ENCODE measurements at places on chromosomes 6 and 20. TPM values are rescaled to one million over a fixed set of nuclear protein-coding genes. Genes with fewer than 3 reads are reported as not detected.

The CFB gene
- polyA plus RNA-seq, result 154 TPM

The SLC13A3 gene
- polyA plus RNA-seq, result 241 TPM

The SIRPD gene
- polyA plus RNA-seq, result not detected

The TGM6 gene
- not detected for polyA plus RNA-seq

The ZC3H12D gene
- 0.82 TPM for polyA plus RNA-seq

The VPS52 gene
- polyA plus RNA-seq, result 35.8 TPM

The SLC22A2 gene
- 73.7 TPM for polyA plus RNA-seq

The TAAR6 gene
- polyA plus RNA-seq, result not detected

The BRD2 gene
- 73.9 TPM for polyA plus RNA-seq

The KHDC1 gene
- 1.7 TPM for polyA plus RNA-seq

The ATP5F1E gene
- polyA plus RNA-seq, result 251 TPM

The CLDN20 gene
- polyA plus RNA-seq, result 0.77 TPM

- peak; percentile 97 for DNase-seq
These were observed 7.1 kb downstream of the HSPA1B start for GRCh38 chr6:31834367-31835250.

- no peak for DNase-seq
These were observed 5.7 kb downstream of the NAPB start for GRCh38 chr20:23415555-23415954.

- no peak for DNase-seq
These were observed 41.6 kb downstream of the KLHL32 start for GRCh38 chr6:96966100-96966499.

- DNase-seq, result no peak
These were observed 28.6 kb upstream of the SAMD5 start for GRCh38 chr6:147479857-147480256.

GRCh38 chr6:33577718-33578117 lies 2.4 kb downstream of the BAK1 start:
- no peak for DNase-seq

DNA sequence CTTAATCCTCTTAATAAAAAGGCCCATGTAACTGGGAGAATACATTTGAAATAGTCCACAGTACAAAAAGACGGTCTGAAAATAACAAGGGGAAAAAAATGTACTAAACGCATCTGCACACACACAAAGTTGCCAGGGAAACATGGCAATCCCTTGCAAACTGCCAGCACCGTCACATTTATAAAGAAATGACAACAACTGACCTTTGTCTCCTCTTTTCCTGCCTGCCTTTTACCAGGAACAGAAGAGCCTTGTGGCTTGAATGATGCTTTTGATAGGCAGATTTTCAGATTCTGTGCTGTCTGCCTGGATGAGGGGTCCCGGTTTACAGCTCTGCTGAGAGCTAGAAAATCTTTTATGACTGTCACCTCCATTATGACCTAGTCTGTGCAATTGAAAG lies 308.6 kb upstream of the ZFP64 start:
- no peak for DNase-seq

DNA sequence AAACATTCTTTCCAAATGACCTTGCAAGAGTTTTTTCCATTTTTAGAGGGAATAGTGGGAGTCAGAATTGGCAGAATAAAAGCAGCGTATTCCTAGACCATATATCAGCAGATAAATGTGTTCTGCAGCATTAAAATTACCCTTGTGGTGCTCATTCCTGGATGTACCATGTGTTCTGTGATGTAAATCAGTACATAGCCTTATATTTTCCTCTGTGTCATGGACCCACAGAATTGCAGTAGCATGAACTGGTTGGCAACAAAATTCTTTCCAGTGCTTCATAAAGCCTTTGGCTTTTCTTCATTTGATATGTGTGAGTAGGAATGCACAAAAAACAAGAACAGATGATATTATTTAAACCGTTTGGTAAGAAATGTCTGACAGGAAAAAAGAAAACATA lies 32.5 kb downstream of the ANKEF1 start:
- no peak for DNase-seq

GRCh38 chr20:38724626-38725147 lies 401 bp downstream of the SLC32A1 start:
- DNase-seq, result peak; percentile 68

- no peak for DNase-seq
These were observed 75.0 kb downstream of the IBTK start for GRCh38 chr6:82172594-82172993.

DNA sequence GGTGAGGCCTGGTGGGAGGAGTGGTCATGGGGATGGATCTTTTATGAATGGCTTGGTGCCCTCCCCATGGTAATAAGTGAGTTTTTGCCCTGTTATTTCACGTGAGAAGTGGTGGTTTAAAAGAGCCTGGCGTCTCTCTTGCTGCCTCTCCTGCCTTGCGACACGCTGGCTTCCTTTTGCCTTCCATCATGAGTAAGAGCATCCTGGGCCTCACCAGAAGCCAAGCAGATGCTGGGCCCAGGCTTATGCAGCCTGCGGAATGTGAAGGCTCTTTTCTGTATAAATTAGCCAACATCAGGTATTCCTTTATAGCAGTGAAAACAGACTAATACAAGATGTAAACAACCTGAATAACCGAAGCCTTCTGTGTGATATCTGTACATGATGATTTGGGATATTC lies 27.6 kb downstream of the VTA1 start:
- DNase-seq, result no peak

- no peak for DNase-seq
These were observed 481.5 kb downstream of the CD109 start for GRCh38 chr6:74177506-74177905.

DNA sequence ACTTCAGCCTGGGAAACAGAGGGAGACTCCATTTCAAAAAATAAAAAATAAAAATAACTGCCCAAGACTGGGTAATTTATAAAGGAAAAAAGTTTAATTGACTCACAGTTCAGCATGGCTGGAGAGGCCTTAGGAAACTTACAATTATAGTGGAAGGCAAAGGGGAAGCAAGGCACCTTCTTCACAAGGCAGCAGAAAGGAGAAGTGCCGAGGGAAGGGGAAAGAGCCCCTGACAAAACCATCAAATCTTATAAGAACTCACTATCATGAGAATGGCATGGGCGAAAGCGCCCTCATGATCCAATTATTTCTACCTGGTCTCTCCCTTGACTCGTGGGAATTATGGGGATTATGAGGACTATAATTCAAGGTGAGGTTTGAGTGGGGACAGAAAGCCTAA lies 95.5 kb upstream of the LGSN start:
- DNase-seq, result no peak

DNA sequence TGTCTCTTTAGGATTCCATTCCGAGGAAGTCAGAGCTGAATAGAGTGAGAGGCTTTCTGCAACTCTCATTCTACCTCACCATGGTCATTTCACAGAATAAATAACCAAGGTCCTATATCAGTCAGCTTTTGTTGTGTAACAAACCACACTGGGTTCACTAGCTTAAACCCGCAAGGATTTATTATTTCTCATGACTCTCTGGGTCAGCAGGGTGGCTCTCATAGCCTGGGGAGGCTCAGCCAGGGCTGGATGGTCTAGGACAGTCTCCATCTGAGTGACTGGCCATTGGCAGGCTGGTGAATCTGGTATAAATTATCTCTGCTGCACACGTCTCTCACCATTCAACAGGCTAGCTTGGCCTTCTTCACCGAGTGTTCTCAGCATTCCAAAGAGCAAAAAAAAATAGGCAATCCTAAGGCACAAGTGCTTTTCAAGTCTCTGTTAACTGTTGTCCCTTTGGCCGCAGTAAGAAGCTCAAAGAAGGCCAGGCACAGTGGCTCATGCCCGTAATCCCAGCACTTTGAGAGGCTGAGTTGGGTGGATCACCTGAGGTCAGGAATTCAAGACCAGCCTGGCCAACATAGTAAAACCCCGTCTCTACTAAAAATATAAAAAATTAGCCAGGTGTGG lies 39.7 kb downstream of the ISM1 start:
- no peak for DNase-seq

- peak; percentile 89 for DNase-seq
These were observed 105.5 kb upstream of the MYL9 start for GRCh38 chr20:36435592-36436541.

DNA sequence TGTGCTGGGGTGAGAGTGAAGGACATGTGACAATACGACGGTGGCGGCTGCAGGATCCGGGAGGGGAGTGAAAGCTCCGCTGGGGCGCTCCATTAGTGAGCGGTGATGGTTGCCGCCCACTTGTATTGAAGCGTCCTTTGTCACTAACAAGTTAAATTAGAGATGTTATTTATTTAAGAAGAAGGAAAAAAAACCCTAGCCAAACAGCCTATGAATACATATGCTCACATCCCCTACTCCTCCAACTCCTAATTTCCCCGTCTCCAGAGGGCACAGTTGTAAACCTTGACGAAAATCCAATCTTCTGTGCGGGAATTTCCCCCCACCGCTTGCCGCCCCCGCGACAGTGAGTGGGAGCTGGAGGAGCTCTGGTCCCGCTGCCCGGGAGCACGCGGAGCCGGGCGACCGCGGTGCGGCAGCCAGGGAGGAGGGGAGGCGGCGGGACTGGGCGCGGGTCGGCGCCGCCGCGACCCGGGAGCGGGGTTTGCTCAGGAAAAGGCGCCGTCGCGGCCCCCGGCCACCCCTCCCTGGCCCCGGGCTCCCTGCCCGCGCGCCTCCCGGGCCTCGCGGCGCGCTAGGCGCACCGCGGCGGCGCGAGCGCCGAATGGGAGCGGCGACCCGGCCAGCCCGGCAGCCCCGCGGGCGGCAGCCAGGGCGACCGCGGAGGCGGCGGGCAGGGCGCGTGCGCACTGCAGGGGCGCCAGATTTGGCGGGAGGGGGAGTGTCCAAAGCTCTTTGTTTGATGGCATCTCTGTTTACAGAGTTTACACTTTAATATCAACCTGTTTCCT lies at the start of gene MYB:
MYB (plus strand) TSS at position 767 of the 791 bp plus-strand sequence. CDS start 206 bp downstream, outside the sequence.
- DNase-seq, result peak; percentile 84

- no peak for DNase-seq
These were observed 24.1 kb downstream of the PXT1 start for GRCh38 chr6:36418558-36418957.

GRCh38 chr20:58941471-58941870 lies 39.6 kb upstream of the NELFCD start:
- no peak for DNase-seq

Data from kidney (tissue), 22 donors.